ENCODE measurements at places on chromosomes 4 and X.

- no peak for DNase-seq
Observed at GRCh38 chrX:148940411-148940996, 440.1 kb downstream of the AFF2 start.

- peak; percentile 29 for DNase-seq
Observed at GRCh38 chrX:42694260-42694815, 83.6 kb downstream of the PPP1R2C start.

DNA sequence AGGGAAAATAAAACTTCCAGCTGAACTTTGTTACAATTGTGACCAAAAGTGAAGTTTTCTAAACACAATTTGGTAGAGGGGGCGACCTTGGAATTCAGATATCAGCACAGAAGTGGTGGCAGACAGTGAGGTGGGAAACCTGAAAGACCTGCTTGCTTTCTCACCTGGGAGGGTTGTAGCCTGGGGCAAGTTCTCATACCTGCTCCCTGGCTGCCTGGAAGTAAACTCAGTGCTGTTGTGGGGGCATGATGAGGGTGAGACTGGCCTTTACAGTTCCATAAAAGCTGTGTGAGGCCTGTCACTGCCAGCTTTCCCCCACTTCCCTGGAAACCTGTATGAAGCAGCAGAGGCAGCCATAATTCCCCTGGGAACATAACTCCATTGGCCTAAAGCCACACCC, 1180.2 kb downstream of the FAM133A start:
- no peak for DNase-seq

DNA sequence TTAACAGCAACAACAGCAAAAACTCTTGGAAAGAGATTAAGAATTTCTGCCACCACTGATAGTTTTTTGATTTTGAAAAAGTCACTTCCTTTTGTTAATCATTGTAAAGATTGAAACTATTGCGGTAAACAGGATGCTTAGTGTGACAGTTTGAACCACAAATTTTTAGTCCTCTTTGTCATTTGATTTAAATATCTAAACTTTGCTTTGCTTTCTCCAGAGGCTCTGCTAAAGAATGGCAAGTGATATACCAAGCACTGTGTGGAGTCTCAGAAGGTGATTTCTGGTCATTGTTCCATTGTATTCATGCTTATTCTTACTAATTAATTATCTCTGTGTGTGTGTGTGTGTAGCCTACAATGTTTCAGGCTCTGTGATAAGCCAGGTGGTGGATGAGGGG, 155.6 kb downstream of the BMPR1B start:
- no peak for DNase-seq

GRCh38 chr4:173899813-173900212, 369.8 kb upstream of the HAND2 start:
- DNase-seq: no peak

DNA sequence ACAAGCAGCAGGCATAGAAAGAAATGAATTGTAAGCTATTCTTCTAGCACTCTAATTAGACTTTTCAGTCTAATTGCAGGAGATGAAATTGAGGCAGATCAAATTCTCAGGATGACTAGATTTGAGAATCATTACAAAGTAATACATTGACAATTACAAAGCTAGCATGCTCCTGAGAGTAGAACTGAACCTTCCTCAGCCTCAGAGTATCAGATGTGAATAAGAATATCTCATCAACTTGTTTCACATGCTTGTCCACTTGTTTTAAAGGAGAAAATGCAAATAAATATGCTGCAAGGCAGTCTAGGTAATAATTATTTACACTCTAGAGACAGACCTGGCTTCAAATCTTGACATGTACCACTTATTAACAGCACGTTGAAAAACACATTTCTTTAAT, 491.0 kb upstream of the MAGEB2 start:
- DNase-seq: no peak

- DNase-seq: no peak
Observed at GRCh38 chrX:123854329-123854728, 5.5 kb upstream of the XIAP start.

DNA sequence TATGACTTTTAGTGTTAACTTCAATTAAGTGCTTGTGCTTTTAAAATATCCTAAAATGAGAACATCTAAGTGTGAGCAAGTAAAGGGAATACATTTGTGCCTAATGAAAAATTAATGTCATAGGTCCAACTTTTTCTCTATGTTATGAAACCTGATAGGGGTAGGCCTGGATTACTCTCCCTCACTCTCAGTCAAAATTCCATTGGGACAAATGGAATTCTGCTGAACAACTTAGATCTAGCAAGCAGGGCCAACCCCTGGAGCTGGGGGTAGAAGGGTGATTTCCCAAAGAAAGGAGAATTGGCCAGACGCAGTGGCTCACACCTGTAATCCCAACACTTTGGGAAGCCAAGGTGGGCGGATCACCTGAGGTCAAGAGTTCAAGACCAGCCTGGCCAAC, 67.4 kb downstream of the EDNRA start:
- DNase-seq: peak; percentile 61

DNA sequence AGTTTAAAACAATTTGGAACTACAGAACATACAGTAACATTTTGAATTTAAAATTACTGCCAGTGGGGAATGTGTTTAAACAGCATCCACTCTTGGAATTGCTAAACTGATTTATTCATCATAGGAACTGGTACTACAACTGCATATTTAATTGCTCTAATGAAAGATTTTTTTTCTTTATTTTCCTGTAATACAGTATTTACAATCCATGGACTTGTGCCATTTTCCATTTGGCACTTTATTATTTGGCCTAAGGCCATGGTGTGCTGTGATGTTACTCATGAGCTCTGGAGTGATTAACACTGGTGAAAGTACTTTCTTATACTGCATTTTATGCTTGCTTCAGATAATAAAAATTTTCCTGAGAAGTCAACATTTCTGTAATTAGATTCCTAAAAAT, 69.7 kb upstream of the NUDT6 start:
- DNase-seq: no peak

DNA sequence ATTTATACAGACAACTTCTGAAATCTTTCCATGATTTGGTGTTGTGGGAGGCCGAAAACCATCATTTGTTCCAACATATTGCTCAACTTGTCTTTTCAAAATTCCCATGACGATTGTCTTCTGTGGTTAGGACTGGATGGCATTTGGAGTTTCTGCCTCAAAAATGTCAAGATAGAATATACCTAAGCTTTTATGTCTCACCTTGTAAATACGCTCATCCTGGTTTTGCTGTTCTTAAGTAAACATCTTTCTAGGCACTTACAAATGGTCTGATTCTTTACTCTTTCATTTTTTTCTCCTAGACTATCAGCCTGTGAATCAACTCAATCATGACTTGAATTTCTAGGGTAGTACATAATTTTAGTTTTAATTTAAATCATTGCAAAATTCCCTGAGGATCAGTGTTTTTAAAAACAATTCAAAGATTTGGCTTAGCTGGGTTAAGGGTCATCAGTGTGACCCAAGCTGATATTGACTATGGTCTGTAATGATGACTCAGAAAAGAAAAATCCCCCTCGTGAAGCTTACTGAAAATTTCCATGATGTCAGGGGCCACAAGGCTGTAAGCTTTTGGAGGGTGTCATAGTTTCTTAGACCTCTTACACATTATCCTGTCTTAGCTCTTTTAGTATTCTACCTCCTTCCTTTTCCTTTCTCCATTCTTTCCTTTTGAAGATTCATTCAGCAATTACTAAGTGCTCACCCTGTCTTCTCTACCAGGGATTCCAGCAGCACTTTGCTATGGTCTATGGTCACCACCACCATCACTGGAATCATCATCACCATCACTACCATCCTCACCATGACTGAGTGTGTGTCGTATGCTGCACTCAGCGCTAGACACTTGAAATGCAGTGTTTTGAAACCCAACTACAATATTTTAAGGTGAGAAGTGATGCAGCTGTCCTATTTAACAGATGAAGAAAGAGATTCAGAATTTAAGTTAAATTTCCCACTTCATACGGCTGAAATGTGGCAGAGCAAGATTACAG, 124.4 kb downstream of the CPE start:
- DNase-seq: peak; percentile 36

DNA sequence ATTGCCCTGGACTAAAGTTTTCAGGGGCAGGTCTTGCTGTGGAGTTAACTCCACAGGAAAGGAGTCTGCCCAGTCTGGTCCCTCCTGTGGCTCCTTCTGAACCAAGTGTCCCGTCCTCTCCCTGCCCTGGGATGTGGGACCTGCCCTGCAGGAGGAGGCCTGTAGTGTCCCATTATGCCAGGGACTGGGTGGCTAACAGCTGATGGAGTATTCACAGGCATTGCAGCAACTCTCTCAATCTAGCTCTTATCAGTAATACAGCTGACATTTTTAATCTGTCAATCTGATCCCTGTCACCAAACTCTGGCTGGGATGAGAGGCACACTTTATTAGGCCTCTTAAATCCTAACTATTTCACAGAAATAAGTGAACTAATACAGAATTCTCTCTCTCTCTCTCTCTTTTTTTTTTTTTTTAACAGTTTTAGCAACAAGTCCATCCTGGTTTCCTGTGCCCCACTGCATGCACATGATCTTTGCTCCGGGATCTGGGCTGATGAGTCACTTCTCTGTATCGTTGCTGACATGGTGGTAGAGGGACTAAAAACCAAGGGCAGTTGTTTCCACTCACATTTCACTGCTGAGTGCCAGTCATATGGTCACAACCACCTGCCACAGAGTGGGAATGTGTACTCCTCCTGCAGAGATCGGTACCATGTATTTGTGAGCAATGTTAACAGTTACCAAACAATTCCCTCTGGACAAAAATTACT, 39.1 kb downstream of the HAND2 start:
- DNase-seq: peak; percentile 79

DNA sequence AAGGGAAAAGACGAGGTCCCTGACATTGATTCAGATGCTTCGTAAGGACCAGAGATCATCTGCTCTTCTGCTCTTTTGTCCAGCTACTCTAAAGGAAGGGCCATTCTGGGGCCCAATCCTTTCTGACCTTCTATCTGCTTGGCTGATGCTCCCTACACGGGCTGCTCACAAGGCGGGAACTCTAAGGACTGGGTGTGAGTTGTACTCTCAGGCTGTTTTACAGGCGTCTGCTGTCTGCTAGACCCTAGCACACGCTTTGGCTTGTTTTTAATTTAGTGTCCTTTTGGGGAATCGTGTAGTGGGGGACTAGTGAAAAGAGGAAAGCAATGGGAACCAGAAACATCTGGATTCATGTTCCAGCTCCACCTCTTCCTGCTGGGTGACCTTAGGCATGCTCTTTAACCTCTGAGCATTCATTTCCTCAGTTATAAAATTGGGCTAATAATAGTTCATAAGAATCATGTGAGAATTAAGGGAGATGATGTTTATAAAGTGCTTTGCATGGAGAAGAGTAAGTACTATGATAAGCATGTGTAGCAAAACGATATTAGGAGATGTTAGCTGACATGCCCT, 53.1 kb downstream of the CASP3 start:
- no peak for DNase-seq

- DNase-seq: no peak
Observed at GRCh38 chrX:42459735-42460134, 318.2 kb downstream of the PPP1R2C start.

DNA sequence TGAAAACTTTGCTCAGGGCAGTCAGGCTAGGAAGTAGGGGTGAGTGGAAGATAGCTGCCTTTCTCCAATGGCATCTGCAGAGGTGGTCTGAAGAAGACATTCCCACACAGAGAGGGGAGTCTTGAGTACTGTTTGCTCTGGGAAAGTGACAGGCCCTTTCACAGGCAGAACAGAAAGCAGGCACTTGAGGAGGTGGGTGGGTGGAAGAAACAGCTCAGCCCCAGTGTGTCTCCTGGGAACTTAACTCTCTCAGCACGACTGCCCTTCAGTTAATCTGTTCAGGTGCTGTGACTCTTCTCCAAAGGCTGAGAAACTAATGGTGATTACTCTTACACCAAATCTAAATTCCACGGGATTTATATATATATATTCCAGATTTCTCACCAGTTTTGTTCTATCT, 28.3 kb downstream of the ENOPH1 start:
- DNase-seq: no peak

DNA sequence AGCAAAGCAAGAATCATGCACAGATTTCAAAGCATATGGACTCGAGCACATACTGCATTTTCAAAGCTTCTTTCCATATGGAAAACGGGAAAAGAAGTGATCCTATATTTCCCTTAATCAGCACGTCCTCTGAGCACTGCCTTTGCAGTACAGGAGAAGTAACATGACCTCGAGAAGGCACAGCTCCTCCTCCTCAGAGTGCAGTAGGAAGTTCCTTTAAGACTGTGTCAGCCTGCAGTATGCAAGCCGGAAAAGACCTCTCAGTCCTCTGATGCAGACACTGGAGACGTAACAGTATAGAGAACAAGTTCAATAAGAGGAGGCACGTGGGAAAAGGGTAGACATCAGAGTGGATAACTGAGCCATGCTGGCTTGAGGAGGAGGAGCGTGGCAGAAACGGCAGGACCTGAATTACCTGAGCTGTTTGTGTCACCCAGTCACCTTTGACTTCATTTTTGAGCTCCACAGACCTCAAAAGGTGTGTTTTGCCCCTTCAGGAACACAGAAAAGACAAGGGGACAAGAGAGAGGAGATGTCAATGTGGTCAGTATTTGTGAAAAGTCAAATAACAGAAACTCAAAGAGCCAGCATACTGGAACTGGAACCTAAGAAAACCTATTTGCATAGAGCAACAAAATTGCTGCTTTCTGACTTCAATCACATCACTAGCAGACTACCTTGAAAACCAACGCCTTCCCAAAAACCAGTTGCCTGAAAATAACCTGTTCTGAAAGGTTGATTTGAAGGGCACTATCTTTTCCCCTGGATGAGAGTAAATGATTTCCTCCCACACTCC, 20.8 kb downstream of the IRF2 start:
- peak; percentile 88 for DNase-seq

- peak; percentile 4 for DNase-seq
Observed at GRCh38 chr4:156420623-156421022, 467.0 kb upstream of the CTSO start.

GRCh38 chrX:110944311-110944750, 148.7 kb upstream of the CHRDL1 start:
- no peak for DNase-seq

DNA sequence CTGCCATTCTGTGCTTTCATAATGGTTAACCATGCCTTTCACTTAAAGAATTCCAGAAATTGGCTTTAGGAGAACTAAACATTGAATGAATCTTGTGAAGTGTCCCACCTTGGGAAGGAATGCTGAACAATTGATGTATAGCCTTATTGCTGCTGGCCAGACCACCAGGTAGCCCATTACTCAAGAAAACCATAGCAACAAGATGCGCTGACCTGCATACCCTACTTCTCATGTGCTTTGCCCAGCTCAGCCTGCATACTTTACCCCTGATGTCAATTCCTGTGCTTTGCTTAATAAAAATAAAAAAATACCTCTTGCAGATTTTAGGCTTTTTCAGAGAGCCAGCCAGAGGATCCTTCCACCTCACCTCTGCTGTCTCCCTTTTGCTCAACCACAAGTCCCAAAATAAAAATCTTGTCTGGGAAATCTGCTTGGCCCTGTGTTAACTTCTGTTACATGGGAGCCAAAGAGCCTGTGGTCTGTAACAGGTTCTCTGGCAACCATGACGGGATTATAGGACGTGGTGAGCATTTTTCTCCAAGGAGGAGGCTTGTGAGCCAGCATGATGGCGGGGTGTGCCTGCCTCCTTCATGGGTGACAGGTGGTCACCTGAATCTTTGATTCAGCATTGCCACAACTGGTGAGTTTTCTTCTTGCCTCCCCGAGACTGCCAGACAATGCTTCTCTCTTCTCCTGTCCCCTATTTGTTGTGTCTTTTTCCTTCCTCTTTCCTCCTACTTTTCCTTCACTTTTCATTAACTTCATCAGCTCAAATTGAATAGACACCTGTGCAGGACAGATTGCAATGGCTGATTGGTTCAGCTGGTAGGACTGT, 106.8 kb downstream of the ARSJ start:
- DNase-seq: peak; percentile 36

GRCh38 chr4:3485886-3486540, 22.9 kb downstream of the DOK7 start:
- no peak for DNase-seq

- DNase-seq: no peak
Observed at GRCh38 chr4:93983140-93983539, 154.6 kb downstream of the ATOH1 start.

Data from fibroblast of skin of back (primary cell).